Upper lobe of left lung (tissue), 6 donors: ENCODE measurements at places on chromosomes 2 and 18.
A peak's percentile ranks its signal among the peaks of the same experiment; 100 is the strongest.

GRCh38 chr2:138094031-138094430 is 129.8 kb downstream of the HNMT start:
- no peak for DNase-seq

GRCh38 chr18:56322406-56322805 is 316.0 kb downstream of the TXNL1 start:
- DNase-seq: no peak

- DNase-seq: peak; percentile 76
These were observed 4.6 kb downstream of the LOXL3 start for GRCh38 chr2:74548900-74549826.

- peak; percentile 12 for DNase-seq
These were observed 246.9 kb downstream of the NDUFA10 start for GRCh38 chr2:239778042-239778851.

GRCh38 chr2:48328159-48328809 is 201.7 kb upstream of the STON1 start:
- DNase-seq: no peak

DNA sequence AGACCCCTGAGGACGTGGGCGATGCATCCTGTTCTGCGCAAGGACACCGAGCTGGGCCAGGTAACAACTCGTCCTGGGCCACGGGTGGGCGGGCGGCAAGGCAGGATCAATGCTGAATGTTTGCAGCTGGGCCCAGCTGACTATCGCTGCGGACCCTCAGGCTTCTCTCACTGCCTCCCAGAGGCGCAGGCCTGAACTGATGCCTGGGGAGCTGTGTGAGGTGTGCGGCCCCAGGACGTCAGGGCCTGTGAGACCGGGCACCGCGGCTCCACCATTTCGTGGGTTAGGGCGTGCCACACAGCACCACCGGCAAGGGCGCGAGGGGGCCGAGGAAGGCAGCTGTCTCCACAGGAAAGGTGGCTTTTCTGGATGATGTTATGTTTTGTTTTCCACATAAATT is 307.4 kb downstream of the NDUFA10 start:
- DNase-seq: peak; percentile 72

DNA sequence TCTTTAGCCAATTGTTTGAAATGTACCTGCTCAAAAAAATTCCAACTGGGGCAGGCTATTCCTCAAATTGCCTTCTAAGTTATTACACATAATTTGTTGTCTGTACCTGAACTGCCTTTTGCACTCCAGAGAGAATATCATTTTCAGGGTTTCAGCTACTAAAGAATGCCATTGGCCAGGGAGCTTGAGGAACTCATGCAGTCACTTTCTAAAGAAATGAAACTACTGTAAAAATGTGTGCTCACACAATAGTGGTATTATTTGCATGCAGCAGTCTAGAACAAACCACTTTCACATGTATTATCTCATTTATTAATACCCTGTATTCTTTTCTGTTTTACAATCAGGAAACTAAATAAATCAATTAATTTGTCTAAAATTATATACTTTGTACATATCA is 152.2 kb downstream of the PID1 start:
- no peak for DNase-seq

DNA sequence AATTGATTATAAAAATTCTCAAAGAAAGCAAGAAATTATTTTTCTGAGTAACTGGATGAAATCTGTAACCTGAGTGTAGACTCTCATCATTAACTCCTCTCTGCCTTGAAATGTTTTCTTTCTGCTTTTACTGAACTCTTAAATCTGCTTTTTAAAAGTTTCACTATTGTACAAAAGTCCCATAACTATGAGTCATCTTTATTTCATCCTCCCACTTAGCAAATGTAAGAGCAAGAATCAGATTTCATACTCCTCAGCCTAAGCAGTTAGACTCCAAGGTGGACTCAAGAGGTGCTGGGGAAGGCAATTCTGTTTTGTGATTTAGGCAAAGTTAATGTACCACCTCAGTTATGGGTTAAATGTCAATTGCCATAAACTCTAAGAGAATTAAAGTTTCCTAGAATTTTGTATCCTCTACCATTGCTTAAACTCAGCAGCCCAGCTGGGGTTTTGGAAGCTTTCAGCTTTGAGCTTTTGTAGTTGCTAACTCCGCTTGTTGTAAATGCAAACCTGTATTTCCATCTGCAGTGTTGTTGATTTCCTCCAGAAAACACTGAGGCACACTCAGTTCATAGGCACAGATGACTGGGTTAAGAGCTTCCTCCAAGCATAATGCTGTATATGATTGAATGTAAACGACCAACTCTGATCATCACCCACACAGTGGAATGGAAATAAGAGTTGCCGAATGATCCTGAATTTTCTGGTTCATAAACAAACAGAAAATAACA is 268.8 kb downstream of the ARHGAP15 start:
- no peak for DNase-seq

- peak; percentile 32 for DNase-seq
These were observed 119.2 kb upstream of the FHL2 start for GRCh38 chr2:105517814-105518705.
